ENCODE measurements at places on chromosomes 12 and 14. TPM values are rescaled to one million over a fixed set of nuclear protein-coding genes. Genes with fewer than 3 reads are reported as not detected.

- no peak overlapping the region for H3K27ac ChIP-seq
- no peak overlapping the region for H3K4me3 ChIP-seq
- no peaks in the 10 kb centered on the region for H3K4me1 ChIP-seq
These were observed 29.4 kb upstream of the ETFBKMT start for GRCh38 chr12:31629756-31630732.

Gene CDH24
- total RNA-seq = 2.5 TPM

Gene KERA
- not detected for total RNA-seq

GRCh38 chr12:38921025-38921677 lies 15.8 kb upstream of the CPNE8 start:
- peak; percentile 43 for DNase-seq
- H3K4me3 ChIP-seq = no peak overlapping the region
- no peaks in the 10 kb centered on the region for H3K36me3 ChIP-seq
- H3K27ac ChIP-seq = no peak overlapping the region

DNA sequence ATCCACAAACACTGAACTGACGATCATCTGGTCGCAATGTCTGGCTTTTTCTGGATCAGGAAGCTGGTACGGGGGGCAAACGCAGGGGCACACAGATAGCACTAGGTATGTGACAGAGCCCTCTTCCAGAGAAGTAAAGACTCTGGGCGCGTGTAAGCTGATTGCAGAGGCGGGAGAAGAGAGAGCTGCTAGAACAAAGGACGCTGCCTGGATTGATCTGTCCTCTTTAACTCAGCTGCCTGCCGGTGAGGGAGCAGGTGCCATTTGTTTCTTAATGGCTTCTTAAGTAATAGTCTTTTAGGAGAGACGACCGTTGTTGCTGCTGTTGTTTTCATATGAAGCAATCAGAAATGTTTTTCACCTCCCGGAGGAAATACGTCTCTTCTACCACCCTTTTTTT lies 77.3 kb downstream of the GLT1D1 start:
- no peaks in the 10 kb centered on the region for H3K27me3 ChIP-seq
- no peak overlapping the region for H3K4me3 ChIP-seq
- H3K36me3 ChIP-seq = no peaks in the 10 kb centered on the region
- no peak for DNase-seq

- no peaks in the 10 kb centered on the region for H3K4me1 ChIP-seq
- H3K36me3 ChIP-seq = no peaks in the 10 kb centered on the region
- no peak for DNase-seq
- no peak overlapping the region for H3K4me3 ChIP-seq
These were observed 65.3 kb downstream of the DPF3 start for GRCh38 chr14:72828604-72829003.

- H3K4me1 ChIP-seq = peaks cover 25% of the 10 kb centered on the region
- H3K36me3 ChIP-seq = peaks cover 5% of the 10 kb centered on the region
- no peaks in the 10 kb centered on the region for H3K27me3 ChIP-seq
- no peak overlapping the region for H3K27ac ChIP-seq
These were observed 50.4 kb upstream of the RIN3 start for GRCh38 chr14:92463141-92463540.

Gene TAS2R50
- 0.89 TPM for total RNA-seq

GRCh38 chr12:7373226-7373625 lies 69.4 kb downstream of the ACSM4 start:
- H3K27ac ChIP-seq = no peak overlapping the region
- H3K4me3 ChIP-seq = no peak overlapping the region
- no peak for DNase-seq
- no peaks in the 10 kb centered on the region for H3K4me1 ChIP-seq

GRCh38 chr14:73833530-73834260 lies 17.9 kb upstream of the PTGR2 start:
- peaks cover 16% of the 10 kb centered on the region for H3K4me1 ChIP-seq
- no peaks in the 10 kb centered on the region for H3K27me3 ChIP-seq
- H3K27ac ChIP-seq = no peak overlapping the region
- no peaks in the 10 kb centered on the region for H3K36me3 ChIP-seq

DNA sequence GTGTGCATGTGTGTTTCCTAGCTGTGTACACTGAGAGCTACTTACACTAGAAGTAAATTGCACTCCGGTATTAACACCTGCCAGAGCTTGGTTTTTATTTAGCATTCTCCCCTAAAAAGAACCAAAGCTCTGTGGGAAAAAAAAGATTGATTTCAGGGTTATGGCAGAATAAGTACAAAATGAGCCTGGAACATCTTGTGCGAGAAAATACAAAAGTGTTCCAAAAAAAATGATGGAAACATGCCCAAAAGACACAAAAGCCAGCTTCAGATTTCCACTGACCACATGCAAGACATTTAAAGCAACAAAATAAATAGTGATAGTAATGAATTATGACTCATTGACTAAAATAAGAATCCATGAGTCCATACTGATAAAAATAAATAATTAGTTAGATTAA lies 188.3 kb downstream of the GXYLT1 start:
- no peaks in the 10 kb centered on the region for H3K36me3 ChIP-seq
- no peak overlapping the region for H3K4me3 ChIP-seq
- H3K27me3 ChIP-seq = no peaks in the 10 kb centered on the region
- H3K27ac ChIP-seq = no peak overlapping the region
- DNase-seq = no peak
- H3K4me1 ChIP-seq = no peaks in the 10 kb centered on the region

GRCh38 chr14:79011091-79011919 lies 841.1 kb downstream of the NRXN3 start:
- no peak overlapping the region for H3K4me3 ChIP-seq
- no peak for DNase-seq
- H3K27ac ChIP-seq = no peak overlapping the region
- no peaks in the 10 kb centered on the region for H3K27me3 ChIP-seq
- H3K36me3 ChIP-seq = no peaks in the 10 kb centered on the region
- H3K4me1 ChIP-seq = no peaks in the 10 kb centered on the region

GRCh38 chr14:22429546-22430294 lies 159.3 kb downstream of the DAD1 start:
- DNase-seq = no peak
- no peaks in the 10 kb centered on the region for H3K36me3 ChIP-seq
- no peak overlapping the region for H3K4me3 ChIP-seq

GRCh38 chr14:63493246-63493645 lies 49.9 kb downstream of the PPP2R5E start:
- peaks cover 9% of the 10 kb centered on the region for H3K36me3 ChIP-seq
- no peak for DNase-seq
- no peak overlapping the region for H3K4me3 ChIP-seq
- no peak overlapping the region for H3K27ac ChIP-seq
- no peaks in the 10 kb centered on the region for H3K4me1 ChIP-seq
- H3K27me3 ChIP-seq = no peaks in the 10 kb centered on the region
